ENCODE measurements at places on chromosomes 4 and X.
A peak's percentile ranks its signal among the peaks of the same experiment; 100 is the strongest.

DNA sequence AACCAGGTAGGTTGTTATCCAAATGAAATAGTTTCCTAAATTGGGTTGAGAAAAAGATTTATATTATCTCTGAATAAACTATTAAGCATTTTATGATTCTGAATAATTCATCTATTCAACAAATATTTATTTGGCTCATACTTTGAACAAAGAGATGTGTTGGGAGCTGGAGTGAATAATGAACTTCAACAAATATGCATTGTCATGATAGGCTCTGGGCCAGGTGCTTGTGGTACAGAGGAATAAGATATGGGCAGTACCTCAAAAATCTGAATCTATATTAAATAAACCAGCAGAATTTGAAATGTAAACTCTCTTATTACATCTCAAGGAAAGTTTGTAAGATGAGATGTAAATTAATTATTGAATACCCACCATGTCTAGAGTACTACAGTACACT is 75.7 kb upstream of the DCLK2 start:
- DNase-seq, result no peak

GRCh38 chrX:11097933-11098332 is 13.2 kb upstream of the HCCS start:
- DNase-seq, result no peak

GRCh38 chr4:138677212-138677611 is 338.4 kb upstream of the NOCT start:
- no peak for DNase-seq

- no peak for DNase-seq
These were observed 2.9 kb upstream of the PTCHD1 start for GRCh38 chrX:23331701-23332100.

- no peak for DNase-seq
These were observed 44.5 kb upstream of the IL21 start for GRCh38 chr4:122665161-122665929.

DNA sequence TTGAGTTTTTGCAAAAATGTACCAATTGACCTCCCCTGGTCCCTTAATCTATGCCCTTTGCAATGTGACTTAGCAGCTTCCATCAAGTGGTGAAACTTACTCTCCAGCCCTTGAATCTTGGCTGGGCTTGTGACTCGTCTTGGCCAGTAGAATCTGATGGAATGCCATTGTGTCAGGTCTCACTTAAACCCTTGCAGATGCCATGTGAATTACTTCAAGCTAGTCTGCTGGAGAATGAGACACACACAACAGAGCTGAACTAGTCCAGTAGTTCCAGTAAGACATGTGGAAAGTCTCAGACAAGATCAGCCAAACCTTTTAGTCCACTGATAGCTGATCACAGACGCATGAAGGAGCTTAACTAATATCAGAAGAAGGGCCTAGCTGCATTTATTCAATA is 567.8 kb upstream of the CPEB2 start:
- no peak for DNase-seq

GRCh38 chr4:168917138-168917779 is 92.8 kb downstream of the CBR4 start:
- peak; percentile 63 for DNase-seq

- DNase-seq, result no peak
These were observed 75.4 kb downstream of the FAM13A start for GRCh38 chr4:88981556-88981955.

- DNase-seq, result no peak
These were observed 109.2 kb upstream of the IGFBP7 start for GRCh38 chr4:57219431-57219830.

- DNase-seq, result no peak
These were observed 55.3 kb downstream of the ANAPC10 start for GRCh38 chr4:145042601-145043285.

- DNase-seq, result no peak
These were observed 796.6 kb upstream of the POU3F4 start for GRCh38 chrX:82711457-82711856.

DNA sequence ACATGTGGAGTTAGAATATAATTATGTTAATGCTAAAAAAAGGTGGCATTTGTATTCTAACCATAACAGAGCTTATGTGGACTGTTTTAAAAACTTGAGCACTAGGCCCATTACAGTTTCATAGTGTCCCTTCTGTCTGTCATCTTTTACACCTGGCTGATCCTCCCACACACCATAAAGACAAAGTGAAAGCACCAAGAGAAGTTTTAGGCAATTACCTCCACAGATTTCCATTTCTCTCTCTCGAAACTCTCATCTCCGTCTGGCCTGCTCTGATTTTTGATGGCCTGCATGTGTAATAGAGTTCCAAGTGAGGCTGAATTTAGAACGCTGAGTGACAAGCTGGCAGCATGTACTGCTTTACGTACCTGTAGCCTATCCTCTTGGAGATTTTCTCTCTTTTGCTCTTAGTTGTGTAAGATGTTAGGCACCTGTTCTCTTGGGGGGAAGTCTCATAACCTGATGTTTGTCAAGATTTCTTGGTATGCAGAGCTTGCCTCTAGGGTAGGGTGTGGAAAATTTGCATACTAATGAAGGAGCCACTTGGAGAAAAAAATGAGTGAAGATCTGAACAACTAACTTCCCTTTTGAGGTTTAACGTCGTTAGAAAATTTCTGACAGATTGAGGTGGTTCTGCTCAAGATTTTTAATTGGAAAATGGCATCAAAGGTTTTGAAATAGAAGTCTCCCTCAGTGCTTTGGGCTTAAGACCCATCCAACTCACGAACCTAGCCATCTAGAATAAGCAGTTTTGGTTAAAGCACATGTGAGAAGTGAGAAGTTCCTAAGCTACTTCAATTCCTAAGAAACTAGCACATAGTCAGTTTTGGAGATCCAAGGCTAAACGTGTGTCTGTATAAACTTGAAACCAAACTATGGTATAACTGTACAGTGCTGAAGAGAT is 57.6 kb upstream of the RAP1GDS1 start:
- peak; percentile 74 for DNase-seq

- no peak for DNase-seq
These were observed 28.4 kb downstream of the USP26 start for GRCh38 chrX:133068461-133068860.

- DNase-seq, result peak; percentile 31
These were observed 187.3 kb upstream of the CXCL13 start for GRCh38 chr4:77418333-77418732.

GRCh38 chr4:47313384-47313783 is 150.1 kb downstream of the COMMD8 start:
- no peak for DNase-seq

- DNase-seq, result peak; percentile 51
These were observed 12.5 kb upstream of the FAM13A start for GRCh38 chr4:89069481-89069880.

DNA sequence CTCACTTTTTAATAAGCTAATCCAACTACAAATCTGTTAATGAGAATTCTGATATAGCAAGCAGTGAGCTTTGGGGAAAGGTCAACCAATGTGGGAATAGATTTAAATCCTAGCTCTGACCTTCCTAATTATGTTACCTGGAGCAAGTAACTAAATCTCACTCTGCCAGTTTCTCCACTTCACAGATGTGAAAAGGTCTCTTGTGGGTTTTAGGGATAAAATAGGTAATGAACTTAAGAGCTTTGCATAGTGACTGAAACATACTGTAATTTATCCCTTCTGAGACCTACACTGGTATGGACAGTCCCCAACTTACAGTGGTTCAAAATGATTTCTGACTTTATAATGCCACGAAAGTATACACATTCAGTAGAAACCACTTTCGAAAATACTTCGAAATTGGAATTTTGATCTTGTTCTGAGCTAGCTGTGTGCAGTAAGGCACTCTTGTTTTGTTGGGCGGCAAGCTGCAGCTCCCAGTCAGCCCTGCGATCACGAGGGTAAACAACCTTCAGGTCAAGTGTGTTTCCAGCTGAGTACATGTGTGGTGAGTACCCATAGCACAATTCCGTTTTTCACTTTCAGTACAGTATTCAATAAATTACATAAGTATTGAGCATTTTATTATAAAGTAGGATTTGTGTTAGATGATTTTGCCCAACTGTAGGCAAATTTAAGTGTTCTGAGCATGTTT is 93.7 kb downstream of the ADGRL3 start:
- no peak for DNase-seq

- no peak for DNase-seq
These were observed 206.4 kb upstream of the PACRGL start for GRCh38 chr4:20493761-20494353.

DNA sequence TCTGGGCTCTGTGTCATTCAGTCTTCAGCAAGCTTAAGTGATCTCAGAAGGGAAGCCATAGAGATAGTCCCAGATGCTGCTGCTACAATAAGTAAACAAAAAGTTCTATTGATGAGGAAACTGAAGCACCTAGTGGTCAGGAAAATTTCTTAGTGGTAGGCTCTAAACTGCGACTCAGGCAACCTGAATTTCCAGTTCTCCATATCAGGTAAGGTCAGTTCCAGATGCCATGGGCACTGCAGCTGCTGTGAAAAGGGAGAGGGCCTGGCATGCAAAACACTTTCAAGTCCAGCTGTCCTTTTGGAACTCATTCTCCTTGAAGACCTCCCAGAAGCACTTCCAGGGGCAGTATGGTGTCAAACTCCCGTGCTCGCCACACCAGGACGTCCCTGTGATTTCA is 46.2 kb downstream of the REELD1 start:
- no peak for DNase-seq

- DNase-seq, result no peak
These were observed 22.3 kb downstream of the GRIA2 start for GRCh38 chr4:157242871-157243270.

- DNase-seq, result no peak
These were observed 148.4 kb downstream of the STPG2 start for GRCh38 chr4:97994765-97995465.

- no peak for DNase-seq
These were observed 99.4 kb downstream of the SYNPO2 start for GRCh38 chr4:118987959-118988634.

DNA sequence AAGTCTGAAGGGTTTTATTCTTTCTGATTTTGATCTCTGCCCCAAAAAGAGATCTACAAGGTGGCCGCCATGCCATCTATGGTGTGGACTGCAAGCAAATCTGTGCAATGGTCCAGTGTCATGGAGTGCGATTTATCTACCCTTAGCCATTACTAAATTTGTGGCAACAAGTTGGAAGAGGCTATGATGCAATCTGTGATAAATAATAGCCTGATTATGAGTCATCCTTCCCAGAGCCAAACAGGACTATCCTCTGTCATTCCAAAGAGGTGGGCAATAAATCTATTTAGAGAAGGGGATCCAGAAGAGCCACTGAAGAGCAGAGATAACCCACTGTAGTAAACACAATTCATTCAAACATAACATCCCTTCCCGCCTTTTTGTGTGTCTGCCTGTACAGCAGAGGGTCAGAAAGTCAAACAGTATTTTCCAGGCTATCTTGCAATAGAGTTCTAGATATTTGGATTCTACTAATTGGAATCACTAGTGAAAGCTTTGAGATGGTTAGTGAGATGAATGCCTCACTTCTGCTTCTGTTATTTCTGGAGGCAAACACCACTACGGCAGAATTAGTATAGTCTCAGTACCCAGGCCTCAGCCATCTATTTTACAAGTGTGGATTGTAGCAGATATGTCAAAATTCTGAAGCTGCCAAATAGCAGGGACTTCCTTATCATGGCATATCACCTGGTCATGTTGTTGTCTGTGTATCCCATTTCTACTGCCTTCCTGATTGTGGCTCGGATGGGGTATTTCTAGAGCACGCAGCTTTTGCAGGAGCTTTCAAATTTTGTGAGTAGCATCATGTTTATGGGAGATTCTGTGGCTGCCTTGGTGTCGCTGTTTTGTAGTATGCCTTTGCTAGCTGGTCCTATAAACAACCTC is 192.0 kb downstream of the SMIM20 start:
- peak; percentile 8 for DNase-seq

DNA sequence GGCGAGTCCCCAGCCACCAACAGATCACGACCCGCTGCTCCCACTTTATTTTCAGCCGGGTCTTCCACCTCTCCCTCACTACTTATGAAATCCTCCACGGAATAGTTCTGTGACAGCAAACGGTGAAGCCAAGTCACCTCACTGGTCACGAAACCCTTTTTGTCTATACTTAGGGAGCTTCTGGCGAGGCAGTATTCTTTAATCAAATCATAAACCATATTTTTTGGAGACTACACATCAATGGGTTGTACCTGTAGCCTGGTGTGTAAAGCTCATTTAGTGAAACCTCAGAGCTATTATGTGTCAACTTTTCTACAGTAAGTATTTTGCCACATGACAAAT is 809 bp upstream of the H2AZ1 start:
- DNase-seq, result peak; percentile 3

GRCh38 chr4:48047421-48047844 is 30.9 kb downstream of the NIPAL1 start:
- peak; percentile 70 for DNase-seq

DNA sequence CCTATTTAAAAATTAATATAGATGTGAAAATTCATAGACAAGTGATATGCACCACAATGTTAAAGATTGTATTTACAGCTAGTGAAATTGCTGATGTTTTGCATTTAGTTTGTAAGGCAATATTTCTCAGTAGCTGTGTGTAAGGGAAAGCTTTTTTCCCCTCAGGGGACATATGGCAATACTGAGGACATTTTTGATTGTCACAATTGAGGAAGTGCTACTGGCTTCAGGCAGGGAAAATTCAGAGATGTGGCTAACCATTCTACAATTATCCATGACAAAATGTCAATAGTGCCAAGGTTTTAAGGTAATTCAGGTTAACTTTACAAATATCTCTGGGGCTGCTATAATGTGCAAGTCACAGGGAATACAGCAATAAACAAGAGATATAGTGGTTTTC is 66.1 kb upstream of the IL15 start:
- no peak for DNase-seq

DNA sequence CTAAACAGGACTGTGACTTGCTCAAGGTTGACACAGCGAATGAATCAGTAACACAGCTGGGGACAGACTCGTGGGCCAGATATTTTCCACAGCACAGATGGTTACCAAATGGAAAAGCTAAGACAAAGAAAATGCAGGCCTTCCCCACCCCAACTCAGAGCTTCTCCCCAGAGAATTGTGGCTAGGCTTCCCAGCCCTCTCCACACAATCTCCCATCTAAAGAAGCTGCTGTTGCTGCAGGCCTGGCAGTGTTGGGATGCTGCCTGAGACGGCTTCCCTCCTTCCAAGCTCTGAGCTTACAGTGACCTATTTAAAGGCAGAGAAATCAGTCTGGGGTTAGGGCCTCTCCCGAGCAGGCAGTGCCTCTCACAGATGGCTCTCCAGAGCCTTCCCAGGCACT is 46.5 kb upstream of the PGRMC1 start:
- DNase-seq, result no peak

GRCh38 chr4:26496207-26496783 is 6.0 kb upstream of the CCKAR start:
- DNase-seq, result no peak

GRCh38 chr4:167021545-167022155 is 212.6 kb downstream of the SPOCK3 start:
- DNase-seq, result peak; percentile 48

GRCh38 chrX:9747644-9748043 is 18.0 kb downstream of the GPR143 start:
- DNase-seq, result no peak

DNA sequence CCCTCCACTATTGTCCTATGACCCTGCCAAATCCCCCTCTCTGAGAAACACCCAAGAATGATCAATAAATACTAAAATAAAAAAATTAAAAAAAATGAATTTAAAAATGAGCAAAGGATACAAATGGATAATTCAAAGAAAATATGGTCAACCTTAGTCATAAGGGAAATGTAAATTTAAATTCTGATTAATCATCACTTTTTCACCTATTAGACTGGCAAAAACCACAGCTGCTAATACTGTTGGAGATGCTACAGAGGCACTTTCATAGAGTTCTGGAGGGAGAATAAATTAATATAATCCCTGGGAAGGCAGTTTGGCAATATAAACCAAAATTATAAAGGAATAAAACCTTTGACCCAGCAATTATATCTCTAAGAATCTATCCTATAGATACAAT is 50.3 kb downstream of the LRBA start:
- DNase-seq, result no peak

- no peak for DNase-seq
These were observed 85.3 kb downstream of the GATB start for GRCh38 chr4:151675411-151675971.
